Vagina (tissue), 2 donors: ENCODE measurements at places on chromosomes 1 and 21. TPM values are rescaled to one million over a fixed set of nuclear protein-coding genes. Genes with fewer than 3 reads are reported as not detected.
A peak's percentile ranks its signal among the peaks of the same experiment; 100 is the strongest.

DNA sequence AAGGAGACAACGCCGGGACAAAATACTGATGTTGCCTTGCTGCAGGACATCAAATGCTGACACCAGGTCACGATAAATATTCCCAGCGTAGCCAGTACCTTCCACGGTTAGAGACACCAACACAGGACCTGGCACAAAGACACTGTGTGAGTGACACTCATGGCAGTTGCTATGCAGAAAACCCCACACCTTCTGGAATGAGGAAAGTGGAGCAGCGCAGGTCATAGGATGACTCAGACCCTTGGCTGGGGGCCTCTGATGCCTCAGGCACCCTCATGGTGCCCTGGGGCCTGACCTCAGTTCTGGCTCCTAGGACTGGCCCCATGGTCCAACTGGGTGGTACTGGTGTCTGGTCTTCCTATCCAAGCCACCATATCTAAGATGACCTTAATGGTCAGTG, 7.0 kb downstream of the DCST2 start:
- DNase-seq: no peak

DNA sequence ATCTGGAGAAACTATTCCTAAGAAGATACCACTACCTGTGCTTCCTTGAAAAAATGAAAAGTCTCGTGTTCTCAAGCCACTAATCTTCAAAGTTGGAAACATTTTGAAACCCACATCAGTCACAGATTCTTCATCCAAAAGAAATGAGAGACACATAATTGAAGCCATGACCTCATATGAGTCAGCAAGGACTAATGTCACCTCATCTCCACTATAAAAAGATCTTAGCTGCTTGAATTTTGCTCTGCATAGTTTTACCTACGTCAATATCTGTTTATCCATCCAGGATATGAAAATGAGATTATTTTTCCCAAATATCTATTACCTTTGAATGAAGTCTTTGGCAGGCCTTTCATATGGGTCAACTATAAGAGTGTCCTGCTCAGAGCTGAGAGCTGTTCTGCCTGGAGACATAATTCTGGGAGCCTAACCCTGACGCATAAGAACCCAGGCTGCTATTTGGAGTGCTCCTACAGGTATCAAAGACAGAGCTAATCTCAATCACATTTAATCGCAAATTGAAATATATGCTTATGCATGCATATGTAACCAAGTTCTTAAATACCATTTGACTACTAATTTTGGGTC, 312.5 kb upstream of the PKN2 start:
- no peak for DNase-seq

The TRIM63 gene
- total RNA-seq: not detected

The SPATA46 gene
- total RNA-seq: not detected

GRCh38 chr1:38004284-38005108, 818 bp downstream of the FHL3 start:
- no peak for DNase-seq

DNA sequence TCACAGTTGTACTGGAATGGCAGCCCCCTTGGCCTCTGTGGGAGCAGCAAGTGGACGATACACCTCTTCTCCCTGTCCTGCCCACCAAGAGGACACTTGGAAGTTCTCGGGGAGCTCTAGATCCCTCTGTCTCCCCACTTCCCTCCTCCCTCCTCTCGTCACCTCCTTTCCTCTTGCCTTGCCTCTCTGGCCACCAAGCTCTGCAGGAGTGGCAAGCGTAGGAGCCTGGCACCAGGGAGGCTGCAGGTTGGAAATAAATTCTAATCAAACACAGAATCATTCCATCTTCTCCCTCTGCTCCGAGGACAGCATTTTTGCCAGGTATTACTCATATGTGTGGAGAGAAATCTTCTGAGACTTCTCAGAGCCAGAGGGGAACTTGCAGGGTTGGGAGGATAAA, 20.8 kb downstream of the CAMK2N1 start:
- DNase-seq: no peak

The KIF21B gene
- total RNA-seq: 4.7 TPM

- no peak for DNase-seq
These were observed 13.0 kb downstream of the RCC1 start for GRCh38 chr1:28518745-28519341.

DNA sequence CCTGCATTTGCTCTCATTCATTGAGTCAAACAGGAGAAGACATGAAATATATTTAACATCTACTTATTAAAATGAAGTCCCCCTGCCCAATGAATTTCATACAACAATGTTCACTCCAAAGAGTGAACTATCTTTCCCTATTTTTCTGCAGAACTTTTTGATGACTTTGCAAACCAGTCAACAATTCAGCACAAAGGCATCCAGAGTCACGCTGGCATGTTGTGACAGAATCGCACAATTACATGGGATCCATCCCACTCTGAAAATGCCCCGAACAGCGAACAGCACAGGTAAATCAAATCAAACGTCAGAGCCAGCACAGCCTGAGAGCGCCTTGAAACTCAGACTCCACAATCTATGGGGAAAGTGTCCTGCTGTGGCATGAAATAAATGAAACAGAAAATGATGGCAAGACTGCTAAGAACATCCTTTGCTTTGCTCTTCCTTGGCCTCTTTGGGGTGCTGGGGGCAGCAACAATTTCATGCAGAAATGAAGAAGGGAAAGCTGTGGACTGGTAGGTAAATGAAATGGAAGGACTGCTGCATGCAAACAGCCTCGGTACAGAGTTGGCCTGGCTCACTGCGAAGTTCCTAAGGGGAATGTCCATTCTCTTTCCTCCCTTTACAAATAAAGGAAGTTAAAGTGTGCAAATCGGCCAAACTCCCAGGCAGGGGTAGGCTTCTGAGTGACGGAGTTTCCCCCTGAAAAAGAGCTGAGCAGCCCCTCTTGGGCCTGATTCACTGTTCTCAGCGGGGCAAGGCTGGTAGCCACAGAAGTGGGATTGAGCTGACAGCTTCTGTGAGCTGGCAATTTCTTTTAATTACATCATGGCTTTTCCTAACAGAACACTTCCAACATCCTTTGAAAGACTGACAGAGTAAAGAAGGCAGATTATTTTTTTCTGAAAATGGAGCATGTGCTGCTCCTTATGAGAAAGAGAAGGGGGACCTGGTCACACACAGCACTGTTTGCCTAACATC, at the start of gene DNASE2B:
Gene DNASE2B, plus strand, starts transcription at position 310 of the 981 bp plus-strand sequence. Its CDS starts 81 bp downstream, at position 391.
- no peak for DNase-seq

DNA sequence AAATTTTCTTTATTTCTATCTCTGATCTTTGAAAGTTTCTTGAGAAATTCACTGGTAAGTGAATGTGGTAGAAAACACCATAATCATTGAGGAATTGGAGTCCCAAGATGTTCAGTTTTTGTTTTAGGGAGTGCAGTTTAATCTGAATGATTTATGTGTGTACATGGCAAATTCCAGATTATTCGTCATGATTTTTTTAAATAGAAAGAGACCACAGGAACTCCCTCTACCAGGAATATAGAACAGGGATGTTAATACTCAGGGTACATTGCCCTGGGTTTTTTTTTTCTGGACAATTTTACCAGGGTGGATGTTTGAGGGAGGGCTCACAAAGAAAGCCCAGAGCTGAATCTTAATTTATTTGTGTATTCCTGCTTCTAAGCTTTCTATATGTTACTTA, 109.0 kb downstream of the VPS13D start:
- no peak for DNase-seq

- no peak for DNase-seq
These were observed 71.9 kb upstream of the EFHD2 start for GRCh38 chr1:15337656-15338402.

DNA sequence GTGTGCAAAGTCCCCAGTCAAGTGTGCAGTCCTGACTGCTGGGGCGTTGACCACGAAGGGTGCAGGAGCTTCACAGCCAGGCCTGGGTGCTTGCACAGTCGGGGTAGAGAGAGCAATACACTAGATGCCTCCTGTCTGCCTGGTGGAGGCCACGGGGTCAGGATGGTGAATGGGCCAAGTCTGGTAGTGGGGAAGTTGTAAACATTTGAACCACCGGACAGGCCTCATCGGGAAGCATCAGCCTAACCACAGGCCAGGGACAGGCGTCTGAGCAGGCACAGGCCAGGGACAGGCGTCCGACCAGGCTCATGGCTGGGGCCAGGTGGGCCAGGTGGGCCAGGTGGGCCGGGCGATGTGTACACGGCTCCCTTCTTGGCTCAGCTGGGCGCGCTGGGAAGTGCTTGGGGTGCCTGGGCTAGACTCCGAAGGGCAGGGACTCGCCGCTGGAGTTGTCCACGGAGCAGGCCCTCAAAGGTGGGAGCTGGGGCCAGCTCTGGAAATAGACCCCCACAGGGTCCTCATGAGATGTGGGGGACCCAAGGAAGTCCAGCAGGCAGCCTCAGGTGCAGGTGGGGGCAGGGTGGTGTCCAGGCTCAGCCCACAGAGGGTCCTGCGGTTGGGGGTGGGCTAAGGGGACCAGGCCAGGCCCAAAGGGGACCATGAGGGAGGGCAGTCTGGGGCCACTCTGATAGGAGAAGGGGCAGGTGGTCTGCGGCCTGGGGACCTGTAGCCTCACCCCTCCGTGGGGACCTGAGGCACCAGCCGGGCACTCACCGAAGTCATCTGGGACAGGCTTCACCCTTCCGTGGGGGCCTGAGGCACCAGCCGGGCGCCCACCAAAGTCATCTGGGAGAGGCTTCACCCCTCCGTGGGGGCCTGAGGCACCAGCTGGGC, 15.0 kb downstream of the COL6A1 start:
- DNase-seq: no peak

DNA sequence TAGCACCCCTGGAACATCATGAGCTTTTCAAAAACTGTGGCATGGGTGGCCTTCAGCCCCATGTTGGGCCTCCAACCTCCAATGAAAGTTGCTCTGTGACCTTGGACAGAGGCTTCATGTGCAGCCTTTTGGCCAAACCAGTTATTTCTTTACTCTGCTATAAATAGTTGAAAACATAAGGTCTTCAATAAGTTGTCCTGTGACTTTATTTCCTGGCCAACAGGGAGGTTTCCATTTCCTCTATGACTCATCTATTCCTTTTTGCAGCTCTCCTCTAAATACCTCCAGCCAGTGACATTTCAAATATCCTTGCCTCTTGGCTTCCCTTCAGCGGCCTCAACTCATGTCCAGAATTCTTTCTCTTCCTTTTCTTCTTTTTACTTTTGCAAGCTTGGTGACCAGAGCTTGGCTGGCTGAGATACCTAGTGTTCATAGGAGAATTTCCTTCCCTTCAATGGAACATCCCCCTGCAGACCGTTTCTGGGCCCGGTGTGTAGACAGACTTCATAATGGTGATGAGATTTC, 22.7 kb upstream of the TRIM67 start:
- no peak for DNase-seq

DNA sequence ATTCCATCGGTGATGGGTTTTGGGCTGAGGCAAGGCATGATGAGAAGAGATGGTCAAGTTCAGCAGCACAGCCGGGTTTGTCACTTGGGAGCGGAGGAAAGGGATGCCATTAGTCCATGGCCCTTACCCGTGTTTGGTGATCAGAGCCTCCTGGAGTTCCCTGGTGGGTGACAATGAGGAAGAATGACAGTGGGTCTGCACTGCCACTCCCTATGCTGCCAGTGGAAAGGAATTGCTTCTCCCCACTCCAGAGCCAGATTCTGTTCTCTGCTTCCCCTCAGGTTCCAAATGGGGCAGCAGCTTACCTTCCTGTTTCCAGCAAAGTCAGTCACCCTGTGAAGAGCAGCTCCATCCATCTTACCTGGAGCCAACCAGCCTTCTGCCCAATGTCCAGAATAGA, 393.1 kb downstream of the PTPRU start:
- peak; percentile 85 for DNase-seq

- no peak for DNase-seq
These were observed 275.2 kb upstream of the NEGR1 start for GRCh38 chr1:72557446-72558049.

GRCh38 chr1:97174039-97174704, 452.6 kb downstream of the PTBP2 start:
- no peak for DNase-seq

GRCh38 chr1:9073143-9073542, 3.7 kb upstream of the SLC2A5 start:
- DNase-seq: no peak

The EFNA1 gene
- 57.9 TPM for total RNA-seq

The JAM2 gene
- total RNA-seq: 9.1 TPM

- no peak for DNase-seq
These were observed 55.3 kb upstream of the GPR37L1 start for GRCh38 chr1:202067188-202067974.

The NHLH1 gene
- not detected for total RNA-seq

- no peak for DNase-seq
These were observed 3.8 kb upstream of the SAMD13 start for GRCh38 chr1:84297546-84298244.

DNA sequence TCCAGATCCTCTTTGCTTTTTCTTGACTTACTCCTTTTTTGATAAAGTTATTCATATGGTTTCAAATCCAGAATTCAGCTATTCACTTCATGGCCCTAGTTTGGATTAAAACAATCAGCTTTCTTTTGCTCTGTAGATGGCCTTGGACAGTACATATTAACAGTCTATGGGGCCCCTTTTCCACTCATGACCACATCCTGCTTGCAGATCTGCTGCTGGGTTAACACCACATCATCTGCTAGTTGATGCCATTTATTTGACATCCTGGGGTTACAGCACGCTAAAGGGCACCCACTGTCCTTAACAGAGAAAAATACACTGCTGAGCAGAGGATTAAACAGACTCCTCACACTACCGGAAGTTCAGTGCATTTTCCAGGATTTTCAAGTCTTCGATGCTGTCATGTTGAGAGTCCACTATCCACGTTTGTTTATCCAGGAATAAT, 941 bp upstream of the IFI16 start:
- DNase-seq: no peak

GRCh38 chr1:19797827-19798226, 1.9 kb downstream of the TMCO4 start:
- DNase-seq: no peak

The CD1E gene
- total RNA-seq: 2.5 TPM

- DNase-seq: no peak
These were observed 5.1 kb upstream of the HP1BP3 start for GRCh38 chr1:20792196-20792595.

GRCh38 chr1:13577846-13578245, 5.8 kb upstream of the PDPN start:
- DNase-seq: no peak

- DNase-seq: no peak
These were observed 30.6 kb downstream of the POFUT2 start for GRCh38 chr21:45256912-45257672.

- no peak for DNase-seq
These were observed 2.2 kb upstream of the TESK2 start for GRCh38 chr1:45493116-45493697.

GRCh38 chr1:36880155-36881067, 153.9 kb downstream of the GRIK3 start:
- DNase-seq: peak; percentile 91

DNA sequence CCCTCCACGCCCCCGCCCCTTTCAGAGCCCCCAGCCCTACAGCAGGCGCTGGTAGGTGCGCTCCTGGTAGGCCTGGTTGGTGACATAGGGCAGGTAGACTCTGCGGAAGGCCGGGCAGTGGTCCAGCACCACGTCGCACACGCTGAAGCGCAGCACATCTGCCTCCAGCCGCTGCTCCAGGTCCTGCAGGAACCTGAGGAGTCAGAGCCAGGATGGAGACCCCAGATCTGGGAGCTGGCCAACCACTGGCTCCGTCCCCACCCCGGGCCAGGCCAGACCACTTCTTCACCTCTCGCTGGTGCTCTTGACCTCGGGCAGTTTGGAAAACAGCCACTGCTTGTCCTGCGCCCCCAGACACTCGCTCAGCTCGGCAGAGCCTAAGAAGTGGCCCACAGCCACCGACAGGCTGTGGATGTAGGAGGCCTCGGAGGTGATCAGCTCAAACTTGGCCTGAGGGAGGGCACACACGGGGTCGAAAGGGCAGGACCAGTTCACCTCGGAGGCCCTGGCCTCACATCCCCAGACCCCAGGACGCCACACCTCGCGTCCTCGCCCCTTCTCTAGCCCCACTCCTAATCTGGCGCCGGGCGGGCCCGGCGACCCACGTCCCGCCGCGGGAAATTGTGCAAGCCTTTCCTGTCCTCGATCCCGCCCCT, 6.4 kb downstream of the ARHGEF19 start:
- no peak for DNase-seq
